Fibroblast of lung (primary cell): ENCODE measurements at places on chromosomes 2 and 18. TPM values are rescaled to one million over a fixed set of nuclear protein-coding genes. Genes with fewer than 3 reads are reported as not detected.
A peak's percentile ranks its signal among the peaks of the same experiment; 100 is the strongest.

- DNase-seq: no peak
These were observed 37.8 kb downstream of the CXCR4 start for GRCh38 chr2:136080114-136080513.

DNA sequence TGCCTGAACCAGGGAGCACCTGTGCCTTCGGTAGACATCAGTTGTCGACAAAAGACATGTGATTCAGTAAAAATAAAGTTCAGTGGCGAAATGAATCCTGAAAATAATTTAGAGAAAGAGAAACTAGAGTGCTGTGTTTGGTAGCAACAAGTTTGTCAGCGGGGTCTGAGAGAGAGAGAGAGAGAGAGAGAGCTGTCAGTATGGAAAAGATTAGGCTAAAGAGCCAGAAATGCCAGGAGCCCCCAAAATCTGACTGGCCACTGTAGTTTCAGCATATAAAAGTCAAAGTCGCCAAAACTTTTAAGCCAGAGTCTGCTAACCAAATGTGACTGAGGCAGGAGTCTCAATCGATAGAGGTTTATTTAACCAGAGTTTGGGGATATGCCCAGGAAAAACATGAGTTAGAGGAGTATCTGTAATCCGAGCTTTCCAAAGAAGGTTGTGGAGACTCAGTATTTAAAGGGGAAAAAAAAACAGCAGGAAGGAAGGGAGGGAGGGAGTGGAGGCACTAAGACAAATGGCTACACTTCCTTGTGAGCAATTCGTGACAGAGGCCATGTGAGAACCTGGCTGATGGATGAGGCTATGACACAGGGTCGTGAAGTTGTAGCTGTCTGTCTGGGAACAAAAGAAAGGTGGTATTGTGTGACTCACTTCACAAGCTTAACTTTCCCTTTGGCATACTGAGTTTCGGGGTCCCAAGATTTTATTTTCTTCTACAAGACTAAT is 20.5 kb upstream of the GNAL start:
- DNase-seq: no peak

- no peak for DNase-seq
These were observed 28.3 kb upstream of the ZNF407 start for GRCh38 chr18:74569401-74569800.

DNA sequence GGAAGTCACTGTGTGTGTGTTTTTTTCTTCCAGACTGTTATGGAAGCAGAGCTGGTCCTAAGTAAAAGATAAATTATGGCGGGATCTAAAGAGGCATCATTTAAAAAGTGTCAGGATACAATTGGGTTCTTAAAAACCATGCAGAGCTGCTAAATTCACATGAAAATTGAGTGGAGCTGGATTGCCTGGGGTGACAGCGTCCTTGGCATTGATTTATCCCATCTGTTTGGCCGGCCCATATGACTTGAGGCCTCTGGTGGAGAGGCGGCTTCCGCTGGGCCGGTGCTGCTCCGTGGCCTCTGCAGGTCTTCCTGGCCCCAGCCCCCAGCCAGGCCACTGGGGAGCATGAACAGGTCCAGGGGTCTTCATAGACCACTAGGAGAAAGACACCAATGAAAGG is 165.5 kb downstream of the GLI2 start:
- DNase-seq: no peak

DNA sequence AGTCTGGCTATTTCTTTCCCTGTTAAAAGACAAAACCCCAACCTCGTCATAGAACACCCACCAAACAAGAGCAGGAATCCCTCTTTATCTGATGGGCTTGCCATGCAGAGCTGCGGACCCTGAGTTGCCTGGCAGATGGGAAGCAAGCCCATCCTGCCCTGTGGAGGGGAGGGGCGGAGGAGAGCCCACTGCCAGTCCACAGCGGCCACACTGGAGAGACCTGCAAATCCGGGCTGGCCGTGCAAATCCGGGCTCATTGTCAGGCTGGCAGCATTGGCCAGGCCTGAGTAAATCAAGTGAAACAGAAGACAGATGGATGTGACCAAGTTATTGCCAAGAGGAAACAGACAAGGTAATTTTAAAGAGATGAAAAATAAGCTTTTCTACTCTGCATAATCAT is 22.0 kb downstream of the MYL12B start:
- no peak for DNase-seq

- DNase-seq: no peak
These were observed 76.9 kb upstream of the PAPOLG start for GRCh38 chr2:60679036-60679780.

GRCh38 chr2:41706286-41706685 is 341.5 kb upstream of the PKDCC start:
- DNase-seq: no peak

- DNase-seq: no peak
These were observed 521.8 kb upstream of the ID2 start for GRCh38 chr2:8159966-8160603.

- no peak for DNase-seq
These were observed 76.4 kb upstream of the CABLES1 start for GRCh38 chr18:23058746-23059415.

DNA sequence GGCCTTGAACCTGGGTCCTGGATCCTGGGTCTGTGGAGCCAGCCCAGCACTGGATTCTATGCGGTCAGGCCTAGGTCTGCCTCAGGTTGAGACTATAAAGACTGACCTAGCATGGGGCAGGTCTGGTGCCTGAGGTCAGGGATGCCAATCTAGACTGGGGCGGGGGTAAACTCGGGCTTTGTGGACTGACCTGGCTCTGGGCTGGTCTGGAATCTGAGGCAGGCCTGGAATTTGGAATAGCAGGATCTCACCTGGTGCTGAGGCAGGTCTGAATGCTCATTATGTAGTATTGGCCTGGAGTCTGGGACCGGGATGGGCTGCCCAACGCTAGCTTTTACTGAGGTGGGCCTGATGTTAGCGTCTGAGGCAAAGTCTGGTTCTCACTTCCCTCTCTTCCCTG is 256.0 kb downstream of the KIAA1328 start:
- DNase-seq: no peak

DNA sequence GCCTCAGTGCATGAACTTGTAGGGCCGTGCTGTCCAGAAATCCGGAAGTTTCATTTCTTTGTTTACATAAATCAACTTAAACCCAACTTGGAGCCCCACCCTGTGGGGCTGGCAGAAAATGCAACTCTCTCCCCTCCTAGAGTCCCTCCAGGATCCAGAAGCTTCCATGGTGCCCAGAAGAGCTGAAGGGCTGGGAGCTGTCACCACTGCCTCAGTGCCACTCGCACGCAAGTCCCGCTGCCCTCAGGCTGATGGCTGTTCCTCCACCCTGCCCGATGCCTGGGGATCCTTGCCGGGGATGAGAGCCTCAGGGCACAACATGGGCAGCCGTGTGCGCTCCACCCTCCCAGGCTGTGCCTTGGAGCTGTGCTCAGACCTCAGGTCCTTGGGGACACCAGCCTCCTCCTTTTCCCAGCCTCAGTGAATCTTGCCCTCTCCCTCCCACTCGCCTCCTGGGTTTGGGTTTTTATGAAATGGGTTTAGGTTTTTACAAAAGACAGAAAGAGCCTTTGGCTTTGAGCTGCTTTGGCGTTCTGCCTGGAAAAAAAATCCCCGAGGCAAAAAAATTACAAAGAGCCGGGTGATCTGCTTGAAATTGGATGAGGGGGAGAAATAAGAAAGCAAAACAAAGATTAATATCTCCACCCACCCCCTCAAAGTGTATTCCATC is 155.2 kb downstream of the TWIST2 start:
- DNase-seq: peak; percentile 37

- DNase-seq: peak; percentile 40
These were observed 367.7 kb upstream of the NETO1 start for GRCh38 chr18:73235491-73235890.

GRCh38 chr2:64203858-64204632 is 59.8 kb upstream of the PELI1 start:
- peak; percentile 36 for DNase-seq

GRCh38 chr2:74333175-74333574 is 10.0 kb downstream of the SLC4A5 start:
- DNase-seq: peak; percentile 17

- DNase-seq: no peak
These were observed 123.1 kb upstream of the CAB39 start for GRCh38 chr2:230589497-230590015.

DNA sequence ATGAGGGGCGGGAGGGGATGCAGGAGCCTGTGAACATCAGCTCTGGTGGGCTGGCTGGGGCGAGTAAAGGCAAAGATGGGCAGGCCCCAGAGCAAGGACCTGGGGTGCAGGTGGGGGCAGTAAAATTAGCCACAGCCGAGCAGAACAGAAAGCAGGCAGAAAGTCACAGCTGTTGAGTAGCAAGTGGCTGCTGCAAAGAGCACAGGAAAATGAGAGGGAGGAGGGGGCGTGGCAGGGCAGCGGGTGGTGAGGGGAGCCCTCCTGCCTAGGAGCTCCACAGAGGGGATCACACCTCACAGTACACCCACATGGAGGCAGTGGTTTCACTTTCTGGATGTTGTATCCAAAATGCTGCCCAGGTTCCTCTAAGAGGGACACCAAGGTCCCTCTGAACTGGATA is 79.6 kb downstream of the LBH start:
- no peak for DNase-seq

- no peak for DNase-seq
These were observed 331.6 kb downstream of the CCDC85A start for GRCh38 chr2:56515399-56515798.

DNA sequence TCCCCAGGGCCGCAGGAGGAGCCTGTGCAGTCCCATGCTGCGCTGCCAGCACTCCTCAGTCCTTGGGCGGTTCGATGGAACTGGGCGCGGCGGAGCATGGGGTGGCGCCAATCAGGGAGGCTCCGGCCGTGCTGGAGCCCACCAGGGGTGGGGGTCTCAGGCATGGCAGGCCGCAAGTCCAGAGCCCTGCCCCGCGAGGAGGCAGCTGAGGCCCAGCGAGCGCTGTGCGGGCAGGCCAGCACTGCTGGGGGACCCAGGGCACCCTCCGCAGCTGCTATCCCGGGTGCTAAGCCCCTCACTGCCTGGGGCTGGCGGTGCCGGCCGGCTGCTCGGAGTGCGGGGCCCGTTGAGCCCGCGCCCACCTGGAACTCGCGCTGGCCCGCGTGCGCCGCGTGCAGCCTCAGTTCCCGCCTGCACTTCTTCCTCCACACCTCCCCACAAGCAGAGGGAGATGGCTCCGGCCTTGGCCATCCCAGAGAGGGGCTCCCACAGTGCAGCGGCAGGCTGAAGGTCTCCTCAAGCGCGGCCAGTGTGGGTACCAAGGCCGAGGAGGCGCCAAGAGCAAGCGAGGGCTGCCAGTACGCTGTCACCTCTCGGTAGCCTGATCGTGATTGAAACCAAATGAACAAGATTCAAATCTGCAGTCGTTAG is 22.8 kb upstream of the GALM start:
- no peak for DNase-seq

- no peak for DNase-seq
These were observed 47.2 kb downstream of the USP34 start for GRCh38 chr2:61423714-61424113.

- peak; percentile 42 for DNase-seq
These were observed 20.5 kb downstream of the ANKRD62 start for GRCh38 chr18:12113999-12114646.

DNA sequence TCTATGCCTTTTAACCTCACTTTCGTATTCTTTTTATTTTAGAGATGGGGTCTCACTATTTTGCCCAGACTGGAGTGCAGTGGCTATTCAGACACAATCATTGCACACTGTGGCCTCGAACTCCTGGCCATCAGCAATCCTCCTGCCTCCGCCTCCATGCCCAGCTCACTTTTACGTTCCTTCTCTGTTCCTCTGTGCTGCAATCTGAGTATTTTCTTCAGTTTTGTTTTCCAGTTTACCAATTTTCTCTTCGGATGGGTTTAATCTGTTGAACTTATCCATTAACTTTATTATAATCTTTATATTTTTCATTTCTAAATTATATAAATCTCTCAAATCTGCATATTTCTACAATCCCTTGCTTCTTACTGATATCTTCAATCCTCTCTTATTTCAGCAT is 38.6 kb downstream of the SIGLEC15 start:
- DNase-seq: no peak

DNA sequence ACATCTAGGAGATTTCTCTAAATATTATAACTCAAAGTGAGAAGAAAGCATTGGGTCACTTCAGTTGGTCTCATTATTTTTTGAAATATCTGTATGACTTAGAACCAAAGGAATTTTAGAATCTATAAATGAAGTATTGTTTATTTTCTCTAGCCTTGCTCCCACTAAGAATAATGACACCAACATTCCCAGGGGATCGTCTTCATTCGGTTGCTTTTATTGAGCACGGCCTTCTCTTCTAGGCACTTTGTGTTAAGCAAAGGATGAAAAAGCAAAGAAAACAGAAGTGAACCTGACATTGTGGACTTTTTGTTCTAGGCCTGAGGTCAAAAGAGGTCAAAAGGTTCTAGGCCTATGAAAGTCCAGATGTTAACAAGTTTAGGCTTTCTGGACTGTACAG is 231.9 kb downstream of the GALR1 start:
- DNase-seq: no peak

- no peak for DNase-seq
These were observed 247.3 kb upstream of the SP5 start for GRCh38 chr2:170467568-170468422.

DNA sequence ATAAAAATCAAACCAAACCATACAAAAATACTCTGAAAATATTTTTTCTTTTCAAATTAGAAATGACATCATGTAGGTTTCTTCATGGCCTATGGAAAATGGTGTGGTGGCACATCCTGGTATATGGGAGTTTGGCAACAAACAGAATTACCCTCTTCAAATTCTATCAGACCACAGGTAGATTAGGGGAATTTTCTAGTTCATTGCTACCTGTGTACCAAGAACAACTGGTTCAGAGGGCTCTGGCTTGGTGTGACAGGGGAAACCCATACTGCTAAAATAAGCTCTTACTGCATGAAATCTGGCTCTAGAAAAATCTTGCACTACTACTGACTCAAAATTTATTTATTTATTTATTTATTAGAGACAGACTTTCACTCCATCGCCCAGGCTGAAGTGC is 63.4 kb upstream of the PELI1 start:
- DNase-seq: no peak

NEU4 gene
- not detected in 2 replicates for polyA plus RNA-seq

GYPC gene
- 167 and 170 TPM in 2 replicates for polyA plus RNA-seq

NRP2 gene
- 16.6 and 23.9 TPM in 2 replicates for polyA plus RNA-seq

SCN7A gene
- 3.9 and 8.9 TPM in 2 replicates for polyA plus RNA-seq

IL37 gene
- polyA plus RNA-seq: not detected in 2 replicates

CBLN2 gene
- polyA plus RNA-seq: 0.02 TPM in 1 of 2 replicates, not detected in the other

FASTKD1 gene
- 11.5 and 11.8 TPM in 2 replicates for polyA plus RNA-seq

ODC1 gene
- polyA plus RNA-seq: 89.3 and 211 TPM in 2 replicates

RASGRP3 gene
- polyA plus RNA-seq: 2.2 and 6.1 TPM in 2 replicates

GKN2 gene
- polyA plus RNA-seq: not detected in 2 replicates

IL36A gene
- not detected in 2 replicates for polyA plus RNA-seq

SERTAD2 gene
- polyA plus RNA-seq: 16.5 and 20.7 TPM in 2 replicates

C2orf15 gene
- polyA plus RNA-seq: 0.07 and 0.09 TPM in 2 replicates

TMEM178A gene
- polyA plus RNA-seq: 0.63 and 6.9 TPM in 2 replicates

LYG2 gene
- not detected in 2 replicates for polyA plus RNA-seq

BOLL gene
- polyA plus RNA-seq: not detected in 2 replicates

RESP18 gene
- polyA plus RNA-seq: not detected in 2 replicates

CKAP2L gene
- 4.4 and 14.5 TPM in 2 replicates for polyA plus RNA-seq

CCDC68 gene
- 2.1 and 5.1 TPM in 2 replicates for polyA plus RNA-seq

ANTXR1 gene
- polyA plus RNA-seq: 87.2 and 101 TPM in 2 replicates
